ENCODE measurements at places on chromosomes 2 and 18.

DNA sequence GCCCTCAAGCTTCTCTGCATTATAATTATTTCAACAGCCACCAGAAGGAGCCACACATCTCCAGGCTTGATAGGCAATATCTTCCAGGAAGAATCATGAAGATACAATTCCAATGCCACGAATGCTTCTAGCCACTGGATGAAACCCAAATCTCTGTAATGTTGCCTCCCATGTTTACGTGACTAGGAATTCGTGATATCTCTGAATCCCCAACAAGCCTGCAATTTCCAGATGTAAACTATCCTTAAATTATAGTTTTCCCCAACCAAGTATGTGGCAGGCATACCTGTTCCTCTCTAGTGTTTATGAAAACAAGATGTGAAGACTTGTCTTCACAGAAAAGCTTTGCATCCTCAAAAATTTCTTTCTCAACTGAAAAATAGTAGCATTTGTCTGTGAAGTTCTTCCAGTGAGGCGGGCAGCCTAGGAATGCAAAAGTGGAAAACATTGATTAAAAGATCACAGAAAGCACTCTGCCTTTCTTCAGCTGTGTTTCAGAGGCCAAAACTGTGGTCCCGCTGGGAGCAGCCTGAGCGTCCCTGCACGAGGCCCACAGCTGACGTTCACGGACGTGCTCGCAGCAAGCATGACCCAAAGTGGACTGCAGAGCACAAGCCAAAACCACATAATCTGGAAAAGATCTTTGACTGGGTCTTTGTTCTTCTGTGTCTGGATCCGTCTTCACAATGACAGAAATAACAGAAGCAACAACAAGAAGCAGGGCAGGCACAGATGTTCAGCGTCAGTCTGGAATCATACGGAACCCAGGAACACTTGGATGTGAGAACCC lies 65.1 kb upstream of the THOC1 start:
- no peak overlapping the region for H3K27ac ChIP-seq
- no peaks in the 10 kb centered on the region for H3K4me1 ChIP-seq
- no peak overlapping the region for H3K4me3 ChIP-seq
- no peaks in the 10 kb centered on the region for H3K27me3 ChIP-seq
- DNase-seq = no peak

- H3K27me3 ChIP-seq = no peaks in the 10 kb centered on the region
- DNase-seq = no peak
- H3K27ac ChIP-seq = no peak overlapping the region
- peaks cover 2% of the 10 kb centered on the region for H3K36me3 ChIP-seq
Measured at GRCh38 chr2:26462511-26463243, 15.2 kb downstream of the OTOF start.

GRCh38 chr18:62107881-62108280 lies 79.0 kb downstream of the PIGN start:
- no peaks in the 10 kb centered on the region for H3K4me1 ChIP-seq
- no peak overlapping the region for H3K27ac ChIP-seq
- H3K27me3 ChIP-seq = no peaks in the 10 kb centered on the region
- H3K4me3 ChIP-seq = no peak overlapping the region

GRCh38 chr2:139386401-139386800 lies 606.2 kb upstream of the NXPH2 start:
- DNase-seq = no peak
- H3K4me3 ChIP-seq = no peak overlapping the region
- no peaks in the 10 kb centered on the region for H3K27me3 ChIP-seq
- no peak overlapping the region for H3K27ac ChIP-seq

DNA sequence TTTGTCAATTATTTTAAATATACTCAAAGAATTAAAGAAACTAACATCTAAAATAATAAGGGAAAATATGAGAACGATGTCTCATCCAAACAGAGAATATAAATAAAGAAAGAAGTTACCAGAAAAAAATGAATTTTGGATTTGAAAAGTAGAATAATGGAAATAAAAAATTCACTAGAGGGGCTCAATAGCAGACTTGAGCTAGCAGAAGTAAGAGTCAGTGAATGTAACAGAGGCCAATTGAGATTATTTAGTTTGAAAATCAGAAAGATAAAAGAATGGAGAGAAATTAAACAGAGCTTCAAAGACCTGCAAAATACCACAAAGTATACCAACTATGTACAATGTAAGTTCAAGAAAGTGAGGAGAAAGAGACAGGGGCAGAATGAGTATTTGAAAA lies 333.6 kb downstream of the GPD2 start:
- H3K36me3 ChIP-seq = no peaks in the 10 kb centered on the region
- H3K4me1 ChIP-seq = no peaks in the 10 kb centered on the region
- no peak for DNase-seq
- H3K27me3 ChIP-seq = no peaks in the 10 kb centered on the region

GRCh38 chr2:236264256-236264655 lies at the start of gene ASB18:
ASB18 (minus strand) TSS chr2:236264406; CDS start chr2:236264345, 61 bp downstream.
- no peaks in the 10 kb centered on the region for H3K4me1 ChIP-seq
- no peak within 1 kb of the TSS for H3K4me3 ChIP-seq
- peaks cover 2% of the 10 kb centered on the region for H3K27me3 ChIP-seq
- H3K36me3 ChIP-seq = no peaks in the 10 kb centered on the region

DNA sequence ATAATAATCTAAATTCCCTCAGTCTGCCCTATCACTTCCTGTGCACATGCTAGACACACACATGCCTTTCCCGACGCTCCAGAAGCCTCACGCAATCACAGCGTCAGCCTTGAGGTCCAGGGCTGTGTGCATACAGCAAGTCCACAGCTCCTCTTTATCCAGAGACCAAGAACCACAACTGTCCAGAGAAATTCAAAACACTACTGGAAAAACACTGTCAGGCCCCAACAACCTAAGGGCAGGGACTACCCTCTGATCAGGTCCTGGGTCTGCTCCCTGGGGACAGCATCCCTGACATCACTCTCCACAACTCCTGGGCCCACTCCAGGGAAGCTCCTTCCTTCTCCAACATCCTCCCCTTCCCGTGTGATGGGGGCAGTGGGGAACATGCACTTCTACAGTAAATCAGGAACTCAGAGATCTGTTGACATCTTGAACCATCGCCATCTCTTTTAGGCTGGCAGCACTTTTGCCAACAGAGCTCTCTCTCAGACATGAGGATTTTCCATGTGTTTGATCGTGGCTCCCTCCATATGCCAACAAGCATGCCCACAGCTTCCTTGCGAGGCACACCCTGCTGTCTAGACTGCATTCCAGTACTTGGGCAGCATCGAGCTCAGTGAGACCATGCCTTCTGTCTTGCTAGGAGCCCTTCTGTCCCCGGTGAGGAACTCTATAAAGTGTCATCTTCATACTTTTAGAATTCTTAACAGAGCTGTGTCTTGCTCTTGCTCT lies 15.4 kb downstream of the TEX51 start:
- no peak for DNase-seq
- H3K27me3 ChIP-seq = peaks cover 3% of the 10 kb centered on the region
- H3K4me3 ChIP-seq = no peak overlapping the region
- no peaks in the 10 kb centered on the region for H3K4me1 ChIP-seq
- no peaks in the 10 kb centered on the region for H3K36me3 ChIP-seq

DNA sequence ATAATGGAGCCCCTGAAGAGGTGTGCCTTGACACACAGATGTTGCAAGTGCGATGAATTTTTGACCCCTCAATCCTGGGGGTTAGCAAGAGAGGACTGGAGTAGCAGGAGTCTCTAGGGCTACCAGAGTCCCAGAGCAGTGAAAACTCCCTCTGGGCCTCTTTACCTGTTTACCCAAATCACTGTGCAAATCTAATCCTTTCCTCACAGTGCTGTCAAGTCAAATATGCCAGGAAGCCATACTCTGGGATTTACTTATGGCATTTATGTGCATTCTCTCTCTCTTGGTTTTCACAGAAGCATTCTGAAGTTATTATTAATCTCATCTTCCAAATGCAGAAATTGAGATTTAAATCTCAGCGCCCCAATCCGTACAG lies 62.0 kb downstream of the MOGAT1 start:
- no peak overlapping the region for H3K27ac ChIP-seq
- peaks cover 40% of the 10 kb centered on the region for H3K27me3 ChIP-seq
- peaks cover 9% of the 10 kb centered on the region for H3K4me1 ChIP-seq
- DNase-seq = no peak
